ENCODE measurements at places on chromosomes 7 and 10.

DNA sequence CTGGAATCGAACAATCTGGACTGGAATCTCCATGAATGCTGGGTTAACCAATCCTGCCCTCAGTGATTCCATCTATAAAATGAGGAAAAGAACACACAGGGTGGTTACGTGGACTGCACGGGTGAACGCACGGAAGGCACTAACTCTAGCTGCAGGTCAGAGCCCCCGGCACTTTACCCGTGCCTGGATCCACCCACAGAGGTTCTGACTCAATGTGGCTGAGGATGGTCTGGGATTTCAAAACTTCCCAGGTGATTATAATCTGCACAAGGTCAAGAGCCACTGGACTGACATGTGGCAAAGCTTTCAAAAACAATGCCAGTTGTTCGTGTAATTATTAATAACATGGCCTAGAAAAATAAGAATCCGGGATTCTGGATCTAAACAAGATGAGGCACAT is 29.2 kb downstream of the KIAA1549 start:
- no peak for DNase-seq

DNA sequence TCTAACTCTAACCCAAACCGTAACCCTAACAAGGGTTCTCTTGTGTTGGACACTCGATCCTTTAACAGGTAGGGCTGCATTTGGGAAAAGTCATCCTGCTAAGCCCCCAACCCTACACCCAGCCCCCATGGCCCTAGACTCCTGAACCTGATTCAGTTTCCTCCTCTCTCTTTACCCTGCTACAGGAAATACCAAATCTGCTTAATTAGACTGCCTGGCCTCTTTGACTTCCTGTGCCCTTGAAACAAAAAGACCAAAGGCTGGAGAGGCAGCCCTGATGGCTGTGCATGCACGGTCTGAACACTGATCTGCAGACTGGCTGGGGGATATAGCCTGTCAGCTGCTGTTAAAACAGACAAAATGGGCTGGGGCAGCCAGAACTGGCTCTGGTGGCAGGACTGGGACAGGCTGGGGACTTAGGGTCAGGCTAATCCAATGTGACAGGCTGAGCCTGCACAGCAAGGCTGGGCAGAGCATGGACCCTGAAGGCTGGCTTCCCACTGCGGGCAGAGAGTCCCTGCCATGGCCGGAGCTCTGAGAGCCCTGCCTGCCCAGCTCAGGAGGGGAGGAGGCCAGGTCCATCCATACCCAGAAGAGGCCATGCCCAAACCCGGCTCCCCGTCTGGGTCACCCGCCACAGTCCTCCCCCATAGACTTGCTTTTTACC is 51.0 kb upstream of the MSMB start:
- DNase-seq: no peak

GRCh38 chr7:12747687-12748306 is 60.4 kb downstream of the ARL4A start:
- DNase-seq: no peak

- no peak for DNase-seq
These were observed 31.8 kb upstream of the LSM8 start for GRCh38 chr7:118152149-118152548.

- no peak for DNase-seq
These were observed 274.4 kb downstream of the NEBL start for GRCh38 chr10:20622531-20623211.
